AG10803 (cell line): ENCODE measurements at places on chromosomes 6 and 20.

DNA sequence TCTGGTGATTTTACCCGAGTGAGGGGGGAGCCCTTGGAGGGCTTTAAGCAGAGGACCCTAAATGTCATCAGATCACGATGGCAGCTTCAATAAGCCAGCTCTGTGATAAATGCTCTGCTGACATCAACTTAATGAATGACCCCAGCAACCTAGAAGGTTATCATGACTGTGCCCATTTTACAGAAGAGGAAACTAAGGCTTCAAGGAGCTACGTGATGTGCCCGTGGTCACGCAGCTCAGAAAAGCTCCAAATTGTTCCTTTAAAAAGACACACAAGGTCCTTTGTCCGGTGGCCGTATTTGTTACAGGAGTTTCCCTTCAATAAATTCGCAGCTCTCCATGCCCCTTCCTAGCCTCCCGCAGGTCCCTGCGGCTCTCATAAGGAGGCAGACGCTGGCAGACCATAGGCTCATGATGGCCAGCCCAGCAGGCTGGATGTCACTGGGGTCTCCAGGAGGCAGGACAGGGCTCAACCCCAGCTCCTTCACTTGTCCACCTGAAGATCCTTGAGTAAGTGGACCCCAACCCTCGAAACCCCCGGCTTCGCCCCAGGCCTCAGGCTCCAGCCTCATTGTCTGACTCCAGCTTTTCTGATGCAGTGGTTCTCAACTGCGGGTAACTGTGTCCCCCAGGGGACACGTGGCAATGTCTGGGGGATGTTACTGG lies 106.4 kb downstream of the BMP7 start:
- DNase-seq: no peak

DNA sequence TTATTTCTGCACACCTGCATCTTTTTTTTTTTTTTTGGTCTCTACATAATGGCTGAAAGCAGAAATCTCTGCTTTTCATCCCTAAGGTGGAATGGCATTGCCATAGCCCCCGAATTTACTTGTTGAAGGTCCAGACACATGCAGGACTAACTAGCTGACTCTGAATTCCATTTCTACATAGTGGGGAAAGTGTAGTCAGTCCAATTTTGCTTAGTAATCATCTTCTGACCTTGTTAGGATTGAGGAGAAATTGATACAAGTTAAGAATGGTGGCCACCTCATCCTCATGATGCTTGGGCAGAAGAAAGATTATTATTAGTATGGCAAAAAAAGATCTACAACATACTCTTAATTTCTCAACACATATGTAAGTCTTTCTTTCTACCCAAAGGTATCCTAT lies 16.4 kb upstream of the FAM83B start:
- no peak for DNase-seq

GRCh38 chr6:80477591-80477990 lies 371.1 kb downstream of the BCKDHB start:
- peak; percentile 81 for DNase-seq

- no peak for DNase-seq
Observed at GRCh38 chr6:8944548-8944947, 509.2 kb upstream of the SLC35B3 start.

- DNase-seq: no peak
Observed at GRCh38 chr20:53517146-53517545, 76.5 kb downstream of the ZNF217 start.

- peak; percentile 73 for DNase-seq
Observed at GRCh38 chr6:6676910-6677441, 88.5 kb downstream of the LY86 start.

- no peak for DNase-seq
Observed at GRCh38 chr6:26211963-26212362, 124.7 kb downstream of the HFE start.

DNA sequence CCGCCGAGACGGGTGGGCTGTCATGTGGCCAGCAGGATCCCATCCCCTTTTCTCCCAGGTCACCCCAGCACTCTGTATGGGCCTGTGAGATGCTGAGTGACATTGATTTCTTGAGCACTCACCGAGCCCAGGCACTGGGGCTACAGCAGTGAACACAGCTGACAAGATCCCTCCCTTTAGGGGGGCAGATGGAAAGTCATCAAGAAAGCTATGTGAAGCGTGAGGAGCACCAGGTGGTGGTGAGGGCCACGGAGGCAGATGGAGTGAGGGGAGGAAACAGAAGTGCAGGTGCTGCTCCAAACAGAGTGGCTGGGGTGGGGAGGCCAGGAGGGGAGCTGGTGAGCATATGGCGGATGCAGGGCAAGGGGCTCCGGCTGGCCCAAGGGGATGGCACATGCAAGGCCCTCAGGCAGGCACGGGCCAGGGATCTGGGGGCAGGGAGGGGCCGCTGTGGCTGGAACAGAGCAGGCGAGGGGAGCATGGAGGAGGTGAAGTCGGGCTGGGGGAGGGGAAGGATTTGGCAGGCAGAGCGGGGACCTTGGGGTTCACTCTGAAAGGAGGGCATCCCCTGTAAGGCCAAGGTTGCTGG lies 184.0 kb downstream of the BMP7 start:
- DNase-seq: no peak

DNA sequence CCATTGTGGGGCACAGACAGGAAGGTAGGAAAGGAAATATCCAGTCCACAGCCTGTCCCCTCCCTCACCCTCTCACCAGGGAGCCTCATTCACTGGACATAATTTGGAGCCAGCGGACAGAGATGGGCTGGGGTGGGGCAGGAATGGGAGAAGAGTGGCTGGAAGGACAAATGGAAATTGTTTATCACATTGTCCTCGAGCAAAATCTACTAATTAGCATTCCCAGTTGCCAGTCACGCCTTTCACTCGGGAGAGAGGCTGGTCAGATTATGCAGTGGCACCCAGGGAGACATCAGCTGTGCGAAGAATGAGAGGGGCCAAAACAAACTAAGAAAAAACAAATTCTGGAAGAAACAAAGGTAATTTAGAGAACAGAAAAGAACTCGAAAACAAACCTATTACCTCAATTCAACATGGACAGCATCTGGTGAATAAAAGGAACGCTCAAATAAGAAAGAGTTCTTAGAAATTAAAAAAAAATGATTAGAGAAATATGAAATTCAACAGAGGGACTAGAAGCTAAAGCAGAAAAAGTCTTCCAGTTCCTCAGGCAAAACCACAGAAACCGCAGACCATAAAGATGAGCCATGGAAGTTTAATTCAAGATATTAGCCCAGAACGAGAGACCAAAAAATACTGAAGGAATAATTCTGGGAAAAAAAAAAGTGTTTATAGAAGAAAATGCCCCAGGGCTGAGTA lies 108.5 kb upstream of the RALGAPA2 start:
- no peak for DNase-seq

GRCh38 chr20:48302844-48303542 lies 517.7 kb upstream of the SULF2 start:
- DNase-seq: no peak

DNA sequence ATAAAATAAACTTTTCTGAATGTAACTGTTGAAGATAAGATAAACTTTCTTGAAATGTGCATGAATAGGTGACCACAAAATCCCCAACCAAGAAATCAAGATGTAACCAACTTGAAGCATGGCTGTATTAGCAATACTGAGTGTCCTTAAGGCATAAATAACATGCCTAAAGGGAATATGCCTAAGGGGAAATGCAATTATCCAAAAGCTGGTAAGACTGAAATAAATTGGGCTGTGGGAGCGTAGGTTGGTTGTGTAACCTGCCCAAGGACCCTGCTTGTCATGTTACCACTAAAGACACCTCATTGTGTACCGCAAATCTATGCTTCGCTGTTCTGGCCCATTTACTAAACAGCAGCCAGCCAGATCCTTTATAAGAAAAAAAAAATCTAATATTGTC lies 200.8 kb upstream of the PDE10A start:
- DNase-seq: no peak

DNA sequence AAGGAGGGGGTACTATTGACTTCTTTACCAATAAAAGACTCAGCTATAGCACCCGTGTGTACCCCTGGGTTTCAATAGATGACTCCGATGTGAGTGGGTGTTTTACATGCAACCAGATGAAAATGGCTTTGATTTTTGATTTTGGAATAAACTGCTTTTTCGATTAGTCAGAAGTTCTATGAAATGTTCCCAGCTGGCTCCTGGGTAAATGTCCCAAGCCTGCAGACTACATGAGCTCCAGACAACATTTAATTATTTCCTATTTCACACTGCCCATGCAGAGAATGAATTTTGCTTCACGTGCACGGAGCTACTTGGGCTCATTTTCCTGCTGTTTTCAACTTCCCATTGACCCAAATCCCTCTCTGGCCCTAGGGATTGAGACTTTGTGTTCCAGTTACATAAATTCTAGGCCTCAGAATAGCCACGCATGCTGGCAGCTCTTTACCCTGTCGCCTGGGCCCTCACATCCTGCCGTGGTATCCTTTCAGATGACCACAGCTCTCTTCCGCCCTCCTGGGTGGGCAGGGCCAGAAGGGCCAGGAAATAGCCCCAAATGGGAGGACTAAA lies 59.7 kb downstream of the GPR6 start:
- DNase-seq: no peak

DNA sequence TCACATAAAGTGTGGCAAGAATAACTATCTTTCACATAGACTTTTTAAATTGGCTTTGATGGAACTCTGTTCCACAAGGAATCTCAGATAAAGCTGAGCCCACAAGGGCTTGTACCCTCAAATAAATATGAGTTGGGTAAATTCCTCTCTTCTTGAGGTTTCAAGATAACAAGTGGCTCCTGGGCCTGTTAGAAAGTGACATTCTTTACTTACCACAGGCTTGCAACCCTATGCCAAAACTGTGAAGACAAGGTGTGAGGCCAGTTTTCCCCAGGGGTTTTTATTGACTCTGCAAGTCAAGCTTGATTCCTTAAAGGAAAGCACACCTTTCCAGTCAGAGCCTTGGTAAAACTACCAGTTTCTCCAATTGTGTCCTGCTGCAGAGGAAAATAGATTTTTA lies 664.8 kb upstream of the GJE1 start:
- peak; percentile 74 for DNase-seq

- DNase-seq: no peak
Observed at GRCh38 chr20:59481067-59481466, 123.3 kb upstream of the PHACTR3 start.

DNA sequence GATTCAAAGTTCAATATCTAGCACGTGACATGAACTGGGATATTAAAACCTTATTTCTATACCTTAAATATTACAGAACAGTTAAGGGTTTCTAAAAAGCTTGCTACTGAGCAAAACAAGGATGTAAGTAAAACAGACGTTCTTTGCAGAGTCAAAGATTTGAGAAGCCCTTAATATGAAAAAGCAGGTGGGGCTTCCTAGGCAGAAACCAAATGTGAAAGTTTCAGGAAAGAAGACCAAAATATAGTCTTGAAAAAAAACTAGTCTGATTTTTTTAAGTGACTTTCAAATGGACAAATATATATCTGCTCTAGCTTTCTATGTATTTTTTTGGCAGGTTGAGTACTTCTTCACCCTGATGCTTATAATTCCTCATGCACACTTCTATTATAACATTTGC lies 63.2 kb downstream of the TNFRSF21 start:
- DNase-seq: no peak

DNA sequence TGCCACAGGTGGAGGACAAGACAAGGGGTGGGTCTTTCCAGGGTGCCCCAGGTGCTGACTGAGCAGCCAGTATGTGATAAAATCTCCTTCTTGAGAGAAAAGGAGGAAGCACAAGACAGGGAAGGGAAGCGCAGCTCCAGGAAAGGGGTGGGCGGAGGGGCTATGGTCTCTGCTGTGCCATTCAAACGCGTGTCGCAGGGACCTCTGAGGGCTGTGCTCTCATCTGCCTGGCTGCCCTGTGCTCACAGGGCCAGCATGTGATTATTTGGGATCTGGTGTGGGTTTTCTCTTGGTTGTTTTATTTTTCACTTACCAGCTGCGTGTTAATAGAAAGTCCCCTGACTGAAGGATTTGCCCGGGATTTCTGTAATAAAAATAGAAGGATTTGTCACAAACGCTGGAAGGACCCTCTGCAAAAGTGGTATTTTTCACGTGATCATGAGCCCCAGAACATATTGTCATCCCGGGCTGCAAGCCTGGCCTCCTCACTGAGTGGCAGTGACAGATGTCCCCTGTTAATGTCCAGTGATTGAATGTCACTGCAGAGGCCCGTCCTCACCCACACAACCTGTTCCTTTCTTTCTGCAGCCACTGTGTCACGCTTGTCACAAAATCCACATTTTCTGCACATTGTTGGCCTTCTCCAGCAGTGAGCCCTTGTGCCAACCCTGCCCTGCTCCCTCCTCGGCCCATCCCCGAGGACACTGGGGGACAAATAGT lies 35.0 kb upstream of the VSX1 start:
- no peak for DNase-seq

DNA sequence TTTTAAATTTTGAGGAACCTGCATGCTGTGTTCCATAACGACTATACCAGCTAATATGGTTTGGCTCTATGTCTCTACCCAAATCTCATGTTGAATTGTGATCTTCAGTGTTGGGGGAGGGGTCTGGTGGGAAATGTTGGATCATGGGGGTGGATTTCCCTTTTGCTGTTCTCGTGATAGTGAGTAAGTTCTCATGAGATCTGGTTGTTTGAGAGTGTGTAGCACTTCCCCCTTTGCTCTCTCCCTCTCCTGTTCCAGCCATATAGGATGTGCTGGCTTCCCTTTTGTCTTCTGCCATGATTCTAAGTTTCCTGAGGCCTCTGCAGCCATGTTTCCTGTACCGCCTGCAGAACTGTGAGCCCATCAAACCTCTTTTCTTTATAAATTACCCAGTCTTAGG lies 61.8 kb upstream of the NEDD9 start:
- DNase-seq: no peak

GRCh38 chr20:13355941-13356486 lies 134.9 kb downstream of the ISM1 start:
- DNase-seq: no peak

DNA sequence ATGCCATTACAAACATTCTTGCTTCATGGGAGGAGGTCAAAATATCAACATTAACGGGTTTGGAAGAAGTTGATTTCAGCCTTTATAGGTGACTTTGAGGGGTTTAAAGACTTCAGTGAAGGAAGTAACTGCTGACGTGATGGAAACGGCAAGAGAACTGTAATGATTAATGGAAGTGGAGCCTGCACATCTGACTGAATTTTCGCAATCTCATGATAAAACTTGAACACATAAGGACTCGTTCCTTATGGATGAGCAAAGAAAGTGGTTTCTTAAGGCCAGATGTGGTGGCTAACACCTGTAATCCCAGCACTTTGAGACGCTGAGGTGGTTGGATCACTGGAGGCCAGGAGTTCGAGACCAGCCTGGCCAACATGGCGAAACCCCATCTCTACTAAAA lies 226.1 kb downstream of the BCAS1 start:
- DNase-seq: no peak

- peak; percentile 1 for DNase-seq
Observed at GRCh38 chr6:146697921-146698320, 99.1 kb downstream of the ADGB start.
